Stomach (tissue), 19 donors: ENCODE measurements at places on chromosomes 2 and 18. TPM values are rescaled to one million over a fixed set of nuclear protein-coding genes. Genes with fewer than 3 reads are reported as not detected.

DNA sequence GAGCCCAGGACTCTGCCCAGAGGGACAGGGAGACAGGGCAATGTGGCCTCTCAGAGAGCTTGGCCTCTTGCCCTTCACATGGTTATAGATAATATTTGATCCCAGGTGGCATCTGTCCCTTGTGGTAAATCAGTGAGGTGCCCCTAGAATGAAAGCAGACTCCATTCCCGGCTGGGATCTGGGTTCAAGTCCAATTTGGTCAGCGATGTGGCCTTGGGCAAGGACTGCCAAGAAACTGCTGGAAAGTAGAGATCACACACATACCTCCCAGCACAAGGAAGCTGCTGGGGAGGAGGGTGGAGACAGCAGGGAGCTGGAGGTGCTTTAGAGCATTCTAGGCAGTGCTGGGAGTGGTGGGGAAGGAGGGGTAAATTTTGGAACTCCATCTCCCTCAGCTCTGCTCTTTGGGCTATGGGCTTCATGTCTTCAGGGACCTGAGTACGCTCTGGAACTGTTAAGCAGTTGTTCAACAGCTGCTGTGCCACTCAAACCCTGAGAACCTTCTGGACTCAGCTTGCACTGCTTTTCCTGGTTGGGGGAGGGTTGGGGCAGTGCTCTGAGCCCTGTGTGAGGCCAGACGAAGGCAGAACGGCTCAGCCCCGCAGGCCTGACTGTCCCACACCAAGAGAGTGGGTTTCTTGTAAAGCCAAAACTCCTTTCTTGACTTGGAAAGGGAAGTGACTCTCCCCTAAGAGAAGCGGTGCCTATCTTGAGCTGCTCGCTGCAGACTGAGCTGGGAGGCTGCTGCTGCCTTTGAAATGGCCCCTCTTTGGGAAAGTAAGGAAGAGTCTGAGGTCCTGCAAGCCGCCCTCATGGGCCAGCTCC lies 23.0 kb downstream of the INPP5D start:
- no peaks in the 10 kb centered on the region for H3K36me3 ChIP-seq
- H3K4me1 ChIP-seq = peaks cover 3% of the 10 kb centered on the region
- no peaks in the 10 kb centered on the region for H3K27me3 ChIP-seq
- H3K4me3 ChIP-seq = no peak overlapping the region
- DNase-seq = no peak

DNA sequence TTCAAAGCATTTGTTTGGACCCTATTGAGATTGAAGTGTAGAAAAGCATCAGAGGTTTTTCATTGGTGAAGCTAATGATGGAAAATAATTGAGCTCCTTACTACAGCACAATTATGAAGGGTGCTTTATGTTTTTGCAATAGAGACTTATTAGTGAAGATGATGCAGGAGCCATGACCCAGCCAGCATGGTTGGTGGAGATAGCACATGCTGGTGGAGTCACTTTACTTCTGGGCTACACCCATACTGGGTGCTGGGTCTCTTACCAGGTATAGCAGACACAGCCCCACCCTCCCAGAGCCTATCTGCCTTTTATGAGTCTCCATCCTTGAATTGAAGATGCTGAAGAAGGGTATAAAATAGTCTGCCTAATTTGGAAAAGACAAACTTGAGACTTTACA lies 3.6 kb downstream of the ACP1 start:
- no peak overlapping the region for H3K4me3 ChIP-seq
- peaks cover 72% of the 10 kb centered on the region for H3K4me1 ChIP-seq
- DNase-seq = no peak
- no peaks in the 10 kb centered on the region for H3K27me3 ChIP-seq
- no peaks in the 10 kb centered on the region for H3K36me3 ChIP-seq

MRPL33 gene
- 226 TPM for total RNA-seq

DNA sequence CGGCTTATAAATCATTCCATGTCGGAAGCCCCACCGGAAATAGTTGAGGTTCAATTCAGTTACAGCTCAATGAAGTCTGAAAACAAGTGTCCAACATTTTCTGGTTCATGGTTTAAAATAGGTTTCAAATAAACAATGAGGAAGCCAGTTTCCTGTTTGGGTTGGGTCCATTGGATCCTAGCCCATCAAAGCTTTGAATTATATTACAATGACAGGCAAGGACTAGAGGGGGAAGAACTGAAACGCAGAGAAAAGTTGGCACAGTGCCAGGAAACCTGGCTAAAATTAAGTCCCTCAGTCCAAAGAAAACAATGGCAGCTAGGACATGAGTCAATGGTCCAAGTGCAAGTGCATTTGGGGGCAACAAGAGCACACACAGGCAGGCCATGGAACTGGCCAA lies 32.0 kb downstream of the SLC14A1 start:
- peaks cover 8% of the 10 kb centered on the region for H3K4me1 ChIP-seq
- no peaks in the 10 kb centered on the region for H3K27me3 ChIP-seq
- H3K4me3 ChIP-seq = no peak overlapping the region
- peak; percentile 29 for DNase-seq
- no peaks in the 10 kb centered on the region for H3K36me3 ChIP-seq

DNA sequence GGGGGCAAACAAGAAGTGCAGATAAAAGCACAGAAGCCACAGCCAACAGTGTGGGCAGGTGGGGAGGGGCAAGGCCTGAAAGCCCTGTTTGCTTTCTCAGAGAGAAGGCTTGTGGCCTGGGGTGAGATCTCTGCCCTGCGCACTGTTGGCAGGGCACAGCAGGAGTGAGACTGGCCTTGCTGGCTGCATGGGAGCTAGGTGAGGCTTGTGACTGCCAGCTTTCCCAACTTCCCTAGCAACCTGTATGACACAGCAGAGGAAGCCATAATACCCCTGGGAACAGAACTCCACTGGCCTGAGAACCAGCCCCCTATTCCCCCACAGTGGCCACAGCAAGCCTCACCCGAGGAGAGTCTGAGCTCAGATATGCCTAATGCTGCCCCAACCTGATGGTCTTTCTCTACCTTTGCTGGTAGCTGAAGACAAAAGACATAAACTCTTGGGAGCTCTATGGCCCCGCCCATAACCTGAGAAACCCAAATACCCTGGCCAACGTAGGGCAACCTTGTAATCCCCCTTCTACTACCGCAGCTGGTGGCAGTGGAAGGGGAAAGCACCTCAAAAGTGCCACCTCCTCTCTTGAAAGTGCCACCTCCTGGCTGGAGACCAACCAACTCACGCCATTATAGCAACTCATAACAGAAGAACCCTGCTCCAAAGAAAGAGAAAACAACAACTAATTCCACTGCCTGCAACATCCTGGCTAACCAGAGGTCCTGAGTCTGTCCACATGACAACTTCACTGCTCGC lies 44.4 kb downstream of the LCT start:
- DNase-seq = no peak
- no peak overlapping the region for H3K4me3 ChIP-seq
- H3K27ac ChIP-seq = no peak overlapping the region
- H3K4me1 ChIP-seq = no peaks in the 10 kb centered on the region

COL6A3 gene
- 105 TPM for total RNA-seq

GRCh38 chr2:6846967-6847681 lies 18.6 kb downstream of the CMPK2 start:
- no peak for DNase-seq
- no peaks in the 10 kb centered on the region for H3K4me1 ChIP-seq
- no peaks in the 10 kb centered on the region for H3K27me3 ChIP-seq
- peaks cover 39% of the 10 kb centered on the region for H3K36me3 ChIP-seq
- no peak overlapping the region for H3K4me3 ChIP-seq
- no peak overlapping the region for H3K27ac ChIP-seq

PLB1 gene
- total RNA-seq = 0.45 TPM

KIAA2012 gene
- total RNA-seq = not detected

GRCh38 chr2:57891086-57891712 lies 155.4 kb upstream of the VRK2 start:
- no peaks in the 10 kb centered on the region for H3K36me3 ChIP-seq
- H3K4me3 ChIP-seq = no peak overlapping the region
- H3K27ac ChIP-seq = no peak overlapping the region
- H3K4me1 ChIP-seq = no peaks in the 10 kb centered on the region
- no peaks in the 10 kb centered on the region for H3K27me3 ChIP-seq

DNA sequence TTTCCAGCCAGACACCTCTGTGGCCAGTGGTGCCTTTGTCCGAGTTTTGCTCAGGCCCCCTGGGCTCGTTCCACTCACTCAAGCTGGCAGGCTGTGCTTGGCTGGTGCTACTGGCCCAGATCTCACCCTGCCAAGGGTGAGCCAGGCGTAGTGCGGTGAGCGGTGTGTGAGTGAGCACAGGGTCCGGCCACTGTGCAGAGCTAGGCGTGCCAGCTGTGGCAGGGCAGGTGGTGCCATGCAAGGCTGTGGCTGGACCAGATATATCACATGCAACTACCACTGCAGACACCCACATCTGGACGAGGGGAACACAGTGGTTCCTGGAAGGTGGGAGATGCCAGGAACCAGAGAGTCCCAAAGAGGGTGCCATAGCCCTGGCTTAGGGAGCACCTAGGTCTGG lies 70.1 kb downstream of the SRBD1 start:
- H3K27me3 ChIP-seq = no peaks in the 10 kb centered on the region
- H3K4me1 ChIP-seq = no peaks in the 10 kb centered on the region
- DNase-seq = no peak
- H3K36me3 ChIP-seq = peaks cover 79% of the 10 kb centered on the region
- no peak overlapping the region for H3K4me3 ChIP-seq
